ENCODE measurements at places on chromosomes 6 and 20. TPM values are rescaled to one million over a fixed set of nuclear protein-coding genes. Genes with fewer than 3 reads are reported as not detected.
A peak's percentile ranks its signal among the peaks of the same experiment; 100 is the strongest.

GRCh38 chr6:6801005-6801335 lies 212.4 kb downstream of the LY86 start:
- no peaks in the 10 kb centered on the region for H3K4me1 ChIP-seq
- H3K27ac ChIP-seq: no peak overlapping the region
- no peak for DNase-seq
- no peak overlapping the region for H3K4me3 ChIP-seq

GRCh38 chr6:34317172-34317477 lies 68.3 kb upstream of the SMIM29 start:
- H3K4me1 ChIP-seq: no peaks in the 10 kb centered on the region
- no peaks in the 10 kb centered on the region for H3K27me3 ChIP-seq
- no peak for DNase-seq
- H3K36me3 ChIP-seq: no peaks in the 10 kb centered on the region

GRCh38 chr6:119653329-119653728 lies 303.8 kb upstream of the MAN1A1 start:
- no peak overlapping the region for H3K27ac ChIP-seq
- no peaks in the 10 kb centered on the region for H3K36me3 ChIP-seq
- no peaks in the 10 kb centered on the region for H3K4me1 ChIP-seq
- DNase-seq: no peak
- H3K4me3 ChIP-seq: no peak overlapping the region
- no peaks in the 10 kb centered on the region for H3K27me3 ChIP-seq

Gene ARFGEF3
- 0.03 TPM for total RNA-seq

GRCh38 chr6:161732594-161732993 lies 458.7 kb upstream of the AGPAT4 start:
- H3K4me3 ChIP-seq: no peak overlapping the region
- H3K36me3 ChIP-seq: no peaks in the 10 kb centered on the region
- H3K27ac ChIP-seq: no peak overlapping the region
- H3K27me3 ChIP-seq: no peaks in the 10 kb centered on the region
- no peaks in the 10 kb centered on the region for H3K4me1 ChIP-seq
- no peak for DNase-seq

Gene KIAA1586
- total RNA-seq: 20.8 TPM

Gene RBM12
- total RNA-seq: 114 TPM

Gene GNAS-AS1
- 1.5 TPM for total RNA-seq

DNA sequence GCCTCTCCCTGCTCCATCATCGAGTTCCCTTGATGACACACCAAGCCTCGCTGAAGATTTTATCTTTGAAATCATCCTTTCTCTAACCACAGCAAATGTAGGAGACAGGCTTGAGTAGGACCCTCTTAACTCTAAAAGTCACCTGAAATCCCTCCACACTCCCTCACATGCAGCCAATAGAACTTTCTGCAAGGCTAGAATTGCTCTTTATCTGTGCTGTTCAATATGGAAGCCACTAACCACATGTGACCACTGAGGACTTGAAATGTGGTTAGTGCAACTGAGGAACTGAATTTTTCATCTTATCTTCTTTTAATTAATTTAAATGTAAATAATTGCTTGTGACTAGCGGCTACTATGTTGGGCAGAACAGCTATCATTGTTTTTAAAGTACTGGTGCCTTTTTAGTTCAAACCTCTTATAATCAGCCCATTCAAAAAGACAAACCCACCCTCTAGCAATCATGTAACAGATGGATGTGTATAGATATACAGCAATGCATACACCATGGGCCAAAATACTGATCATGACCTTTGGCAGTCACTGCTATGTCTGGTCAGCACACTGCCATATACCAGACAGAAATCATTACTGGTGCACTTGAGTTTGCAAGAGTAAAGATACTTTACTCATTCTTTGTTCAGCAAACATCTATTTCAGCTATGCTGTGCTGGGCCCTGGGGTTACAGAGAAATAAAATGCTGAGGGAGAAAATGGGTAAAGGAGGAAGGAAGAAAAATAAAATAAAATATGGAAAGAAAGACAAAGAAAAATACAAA lies 50.0 kb downstream of the GFOD1 start:
- DNase-seq: no peak
- no peaks in the 10 kb centered on the region for H3K36me3 ChIP-seq
- H3K4me1 ChIP-seq: peaks cover 4% of the 10 kb centered on the region
- H3K27ac ChIP-seq: no peak overlapping the region
- H3K4me3 ChIP-seq: no peak overlapping the region

DNA sequence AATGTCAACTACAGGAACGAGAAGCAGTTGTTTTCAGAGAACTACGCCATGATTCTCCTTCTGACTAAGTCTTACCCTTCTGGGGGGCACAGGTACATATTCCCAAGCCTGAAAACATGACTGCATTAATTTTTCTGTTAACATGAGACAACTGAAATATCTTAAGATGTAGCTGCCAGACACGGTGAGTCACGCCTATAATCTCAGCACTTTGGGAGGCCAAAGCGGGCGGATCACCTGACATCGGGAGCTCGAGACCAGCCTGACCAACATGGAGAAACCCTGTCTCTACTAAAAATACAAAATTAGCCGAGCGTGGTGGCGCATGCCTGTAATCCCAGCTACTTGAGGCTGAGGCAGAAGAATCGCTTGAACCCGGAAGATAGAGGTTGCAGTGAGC lies 21.7 kb downstream of the TBC1D20 start:
- H3K4me1 ChIP-seq: peaks cover 30% of the 10 kb centered on the region
- DNase-seq: no peak
- no peak overlapping the region for H3K4me3 ChIP-seq
- no peak overlapping the region for H3K27ac ChIP-seq
- H3K27me3 ChIP-seq: no peaks in the 10 kb centered on the region
- peaks cover 12% of the 10 kb centered on the region for H3K36me3 ChIP-seq

DNA sequence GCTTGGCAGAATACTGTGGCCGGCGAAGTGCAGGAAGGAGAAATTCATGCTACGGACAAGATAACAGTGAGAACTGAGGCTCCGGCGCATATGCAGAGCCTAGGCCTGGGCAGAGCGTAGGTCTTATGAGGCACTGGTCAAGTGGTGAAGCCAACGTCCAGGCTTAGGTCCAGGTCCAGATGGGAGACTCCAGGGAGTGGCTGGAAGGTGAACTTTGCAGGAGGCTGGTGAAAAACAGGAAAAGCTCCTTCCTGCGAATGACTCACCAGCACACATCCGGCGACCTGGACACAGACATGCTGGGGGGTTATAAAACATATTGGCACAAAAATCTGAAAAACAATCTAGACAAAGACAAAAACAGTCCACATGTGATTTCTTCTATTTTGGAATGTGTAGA lies 15.4 kb downstream of the C6orf141 start:
- DNase-seq: no peak
- no peaks in the 10 kb centered on the region for H3K27me3 ChIP-seq
- H3K27ac ChIP-seq: no peak overlapping the region
- H3K4me3 ChIP-seq: no peak overlapping the region
- no peaks in the 10 kb centered on the region for H3K36me3 ChIP-seq

DNA sequence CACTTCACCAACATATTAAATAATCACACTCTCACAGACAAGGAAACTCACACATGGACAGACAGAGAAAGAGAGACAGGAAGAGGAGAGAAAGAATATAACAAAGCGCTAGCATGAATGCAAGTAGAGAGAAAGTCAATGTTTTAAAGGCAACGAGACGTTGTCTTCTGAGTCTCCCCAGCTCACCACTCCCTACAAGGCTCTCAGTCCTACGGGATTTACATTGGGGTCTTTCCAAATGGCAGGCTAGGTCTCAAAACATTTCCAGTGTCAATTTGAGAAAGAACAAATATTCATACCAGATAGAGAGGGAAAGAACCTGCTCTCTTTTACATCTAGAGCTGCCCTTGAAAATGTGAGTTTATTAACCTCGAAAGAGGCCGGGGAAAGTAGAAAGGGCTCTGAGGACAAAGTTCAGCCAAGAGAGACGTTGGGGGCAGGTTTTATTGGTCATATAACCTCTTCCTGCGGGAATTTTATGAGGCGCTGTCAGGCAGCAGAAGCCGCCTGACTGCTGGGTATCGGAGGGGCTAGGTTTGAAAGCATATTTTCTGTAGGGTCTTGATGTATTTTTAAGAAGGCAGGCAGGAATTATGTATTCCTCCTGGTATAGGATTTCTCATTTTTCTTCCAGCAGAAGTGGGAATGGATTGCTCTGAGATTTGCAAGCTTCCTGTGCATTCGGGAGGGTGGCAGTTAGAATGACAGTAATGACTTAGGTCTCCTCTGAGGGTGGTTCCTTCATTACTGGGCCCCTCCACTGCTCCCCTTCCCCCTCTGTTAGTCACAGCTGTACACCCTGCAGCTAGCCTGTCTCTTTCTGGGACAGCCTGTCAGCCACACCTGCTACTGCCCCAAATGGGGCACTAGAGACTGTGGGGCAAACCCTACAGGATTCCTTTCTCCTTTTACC lies 34.4 kb upstream of the KIF16B start:
- no peak overlapping the region for H3K4me3 ChIP-seq
- no peak overlapping the region for H3K27ac ChIP-seq
- H3K4me1 ChIP-seq: no peaks in the 10 kb centered on the region
- H3K36me3 ChIP-seq: no peaks in the 10 kb centered on the region

DNA sequence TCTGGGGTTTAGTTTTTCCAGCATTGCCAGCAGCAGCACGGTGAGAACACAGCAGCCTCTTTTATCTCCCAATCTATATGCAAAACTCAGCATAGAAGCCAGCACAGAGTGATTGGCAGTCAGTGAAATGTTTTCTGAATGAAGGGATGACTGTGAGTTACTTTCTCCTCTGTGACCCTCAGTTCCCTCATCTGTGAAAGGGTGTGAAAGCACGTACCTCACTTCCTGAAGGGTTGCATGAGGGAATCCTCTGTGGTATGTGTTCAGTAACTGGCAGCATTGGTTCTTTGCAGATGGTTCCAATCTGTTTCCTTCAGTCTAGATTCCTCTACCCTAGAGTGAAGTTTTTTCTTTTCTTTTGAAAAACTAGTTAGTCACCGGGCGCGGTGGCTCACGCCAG lies 40.0 kb downstream of the EFCAB8 start:
- H3K27me3 ChIP-seq: no peaks in the 10 kb centered on the region
- H3K4me1 ChIP-seq: peaks cover 12% of the 10 kb centered on the region
- no peak overlapping the region for H3K4me3 ChIP-seq
- no peak for DNase-seq

- DNase-seq: no peak
- H3K27me3 ChIP-seq: no peaks in the 10 kb centered on the region
- H3K27ac ChIP-seq: no peak overlapping the region
Observed at GRCh38 chr20:10754824-10755223, 81.0 kb upstream of the JAG1 start.

GRCh38 chr20:31721408-31722256 lies 1.0 kb downstream of the BCL2L1 start:
- peaks cover 13% of the 10 kb centered on the region for H3K36me3 ChIP-seq
- peak overlapping the region; percentile 98 for H3K27ac ChIP-seq
- H3K4me1 ChIP-seq: peaks cover 31% of the 10 kb centered on the region

Gene CCN6
- total RNA-seq: not detected

- no peaks in the 10 kb centered on the region for H3K27me3 ChIP-seq
- H3K27ac ChIP-seq: no peak overlapping the region
- DNase-seq: no peak
- H3K36me3 ChIP-seq: no peaks in the 10 kb centered on the region
Observed at GRCh38 chr6:94127716-94128115, 708.4 kb upstream of the EPHA7 start.

GRCh38 chr6:111586554-111586953 lies 19.1 kb downstream of the TRAF3IP2 start:
- H3K4me3 ChIP-seq: no peak overlapping the region
- H3K27me3 ChIP-seq: no peaks in the 10 kb centered on the region
- no peak for DNase-seq
- H3K36me3 ChIP-seq: no peaks in the 10 kb centered on the region
- no peak overlapping the region for H3K27ac ChIP-seq

DNA sequence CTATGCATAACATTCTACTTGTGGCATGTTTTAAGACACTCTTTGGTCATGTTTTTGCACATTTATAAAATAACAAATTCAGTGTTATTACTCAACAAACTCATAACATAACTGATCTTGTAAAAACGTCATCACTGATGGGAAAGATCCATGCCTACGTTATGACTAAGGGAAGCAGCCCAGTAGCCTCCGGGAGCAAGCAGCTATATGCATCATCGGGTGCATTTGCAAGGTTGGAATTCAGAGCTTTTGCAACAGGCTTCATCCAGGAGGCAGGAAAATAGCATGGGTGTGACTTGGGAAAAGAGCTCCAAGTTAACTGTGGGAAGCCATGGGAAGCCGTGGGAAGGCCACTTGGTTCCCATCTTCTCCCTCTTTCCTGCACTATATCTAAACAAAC lies 271.6 kb upstream of the SGK1 start:
- H3K27me3 ChIP-seq: no peaks in the 10 kb centered on the region
- H3K27ac ChIP-seq: no peak overlapping the region
- no peaks in the 10 kb centered on the region for H3K4me1 ChIP-seq
- no peak overlapping the region for H3K4me3 ChIP-seq
- no peak for DNase-seq
- H3K36me3 ChIP-seq: no peaks in the 10 kb centered on the region

- no peaks in the 10 kb centered on the region for H3K36me3 ChIP-seq
- peaks cover 23% of the 10 kb centered on the region for H3K4me1 ChIP-seq
- no peaks in the 10 kb centered on the region for H3K27me3 ChIP-seq
- H3K4me3 ChIP-seq: peak overlapping the region; percentile 28
- H3K27ac ChIP-seq: peak overlapping the region; percentile 77
Observed at GRCh38 chr20:13231031-13231752, 10.1 kb downstream of the ISM1 start.

Gene SNAI1
- 7.0 TPM for total RNA-seq

GRCh38 chr6:43978473-43979346 lies 148.5 kb downstream of the MRPL14 start:
- no peaks in the 10 kb centered on the region for H3K27me3 ChIP-seq
- no peaks in the 10 kb centered on the region for H3K4me1 ChIP-seq
- no peak for DNase-seq

Gene ZCCHC3
- total RNA-seq: 14.6 TPM

- DNase-seq: no peak
- no peak overlapping the region for H3K27ac ChIP-seq
Observed at GRCh38 chr6:84197708-84198107, 29.7 kb downstream of the CEP162 start.

DNA sequence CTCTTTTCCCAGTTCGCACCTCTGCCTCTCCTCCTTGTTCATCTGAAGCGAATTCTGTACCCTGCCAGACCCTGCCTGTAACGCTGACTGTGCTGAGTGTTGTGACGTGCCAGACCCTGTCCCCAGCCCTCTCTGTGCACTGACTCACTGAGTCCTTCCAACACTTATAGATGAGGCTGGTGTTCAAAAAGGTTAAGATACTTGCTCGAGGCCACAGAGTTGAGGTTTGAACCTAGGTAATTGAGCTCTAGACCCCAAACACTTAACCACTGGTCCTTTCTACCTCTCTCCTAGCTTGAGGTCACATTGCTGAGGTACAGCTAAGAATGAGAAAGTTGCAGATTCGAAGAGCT lies 45.7 kb upstream of the NEDD9 start:
- H3K27ac ChIP-seq: no peak overlapping the region
- no peak overlapping the region for H3K4me3 ChIP-seq
- no peak for DNase-seq
- H3K36me3 ChIP-seq: no peaks in the 10 kb centered on the region

GRCh38 chr6:33380272-33380981 lies 11.2 kb upstream of the KIFC1 start:
- H3K4me3 ChIP-seq: no peak overlapping the region
- no peaks in the 10 kb centered on the region for H3K27me3 ChIP-seq
- H3K4me1 ChIP-seq: no peaks in the 10 kb centered on the region

Gene CCNC
- 31.4 TPM for total RNA-seq

GRCh38 chr6:40912158-40912946 lies 126.7 kb downstream of the UNC5CL start:
- DNase-seq: peak; percentile 9
- no peaks in the 10 kb centered on the region for H3K27me3 ChIP-seq
- no peaks in the 10 kb centered on the region for H3K36me3 ChIP-seq
- no peak overlapping the region for H3K27ac ChIP-seq

Gene DCDC2
- 0.92 TPM for total RNA-seq

Gene BANF2
- not detected for total RNA-seq
